ENCODE measurements at places on chromosomes 1 and 21. TPM values are rescaled to one million over a fixed set of nuclear protein-coding genes. Genes with fewer than 3 reads are reported as not detected.

Gene UBE2U
- total RNA-seq = not detected

Gene SPRR1A
- not detected for total RNA-seq

- no peaks in the 10 kb centered on the region for H3K36me3 ChIP-seq
- peaks cover 33% of the 10 kb centered on the region for H3K4me1 ChIP-seq
- H3K27ac ChIP-seq = no peak overlapping the region
- DNase-seq = no peak
- no peaks in the 10 kb centered on the region for H3K27me3 ChIP-seq
These were observed 10.8 kb downstream of the LYST start for GRCh38 chr1:235855811-235856429.

GRCh38 chr1:6490181-6491080 is 1.0 kb downstream of the PLEKHG5 start:
- H3K36me3 ChIP-seq = no peaks in the 10 kb centered on the region
- H3K27me3 ChIP-seq = peaks cover 58% of the 10 kb centered on the region
- peak overlapping the region; percentile 61 for H3K27ac ChIP-seq
- no peaks in the 10 kb centered on the region for H3K4me1 ChIP-seq

Gene KLHDC7A
- total RNA-seq = 0.14 TPM

DNA sequence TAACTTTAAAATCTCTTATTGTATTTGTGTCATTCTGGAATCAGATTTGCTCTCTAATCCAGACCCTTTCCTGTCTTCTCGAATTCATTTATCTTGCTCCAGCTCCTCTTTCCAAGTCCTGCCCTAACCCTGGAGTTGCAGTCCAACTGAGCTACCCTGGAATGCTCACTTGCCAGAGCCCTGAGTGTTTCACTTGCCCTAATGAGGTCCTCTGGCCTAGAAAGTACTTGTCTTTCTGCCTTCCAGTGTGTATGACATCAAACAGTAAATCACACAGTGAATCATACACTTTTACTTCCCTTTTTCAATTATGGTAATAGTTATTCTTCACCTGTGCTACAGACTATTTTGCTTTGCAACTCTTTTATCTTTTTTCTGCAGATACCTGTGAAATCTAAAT is 96.9 kb downstream of the NEK7 start:
- peaks cover 2% of the 10 kb centered on the region for H3K36me3 ChIP-seq
- no peak overlapping the region for H3K4me3 ChIP-seq
- DNase-seq = no peak
- no peak overlapping the region for H3K27ac ChIP-seq
- no peaks in the 10 kb centered on the region for H3K4me1 ChIP-seq

DNA sequence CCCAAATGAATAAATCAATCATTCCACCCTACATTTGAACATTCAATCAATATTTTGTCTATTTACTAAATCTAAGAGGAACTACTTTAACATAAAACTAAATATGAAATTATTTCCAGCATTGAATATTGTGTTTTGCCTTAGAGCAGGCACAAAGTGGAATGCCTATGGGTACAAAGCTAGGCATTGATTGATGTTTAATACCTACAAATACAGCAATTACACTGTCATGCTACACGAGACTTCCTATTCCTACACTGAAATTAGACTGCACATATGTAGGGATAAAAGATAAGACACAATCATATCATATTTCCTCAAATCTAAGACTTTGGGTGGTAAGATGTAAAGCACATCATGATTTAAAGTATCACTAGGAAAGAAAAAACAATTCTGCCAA is 12.9 kb upstream of the ERG start:
- H3K36me3 ChIP-seq = no peaks in the 10 kb centered on the region
- no peaks in the 10 kb centered on the region for H3K27me3 ChIP-seq
- DNase-seq = no peak

Gene IGSF3
- 12.5 TPM for total RNA-seq

GRCh38 chr1:27122652-27123051 is 32.3 kb downstream of the SLC9A1 start:
- DNase-seq = no peak
- no peak overlapping the region for H3K4me3 ChIP-seq
- no peaks in the 10 kb centered on the region for H3K4me1 ChIP-seq
- no peaks in the 10 kb centered on the region for H3K27me3 ChIP-seq
- no peaks in the 10 kb centered on the region for H3K36me3 ChIP-seq
- no peak overlapping the region for H3K27ac ChIP-seq

DNA sequence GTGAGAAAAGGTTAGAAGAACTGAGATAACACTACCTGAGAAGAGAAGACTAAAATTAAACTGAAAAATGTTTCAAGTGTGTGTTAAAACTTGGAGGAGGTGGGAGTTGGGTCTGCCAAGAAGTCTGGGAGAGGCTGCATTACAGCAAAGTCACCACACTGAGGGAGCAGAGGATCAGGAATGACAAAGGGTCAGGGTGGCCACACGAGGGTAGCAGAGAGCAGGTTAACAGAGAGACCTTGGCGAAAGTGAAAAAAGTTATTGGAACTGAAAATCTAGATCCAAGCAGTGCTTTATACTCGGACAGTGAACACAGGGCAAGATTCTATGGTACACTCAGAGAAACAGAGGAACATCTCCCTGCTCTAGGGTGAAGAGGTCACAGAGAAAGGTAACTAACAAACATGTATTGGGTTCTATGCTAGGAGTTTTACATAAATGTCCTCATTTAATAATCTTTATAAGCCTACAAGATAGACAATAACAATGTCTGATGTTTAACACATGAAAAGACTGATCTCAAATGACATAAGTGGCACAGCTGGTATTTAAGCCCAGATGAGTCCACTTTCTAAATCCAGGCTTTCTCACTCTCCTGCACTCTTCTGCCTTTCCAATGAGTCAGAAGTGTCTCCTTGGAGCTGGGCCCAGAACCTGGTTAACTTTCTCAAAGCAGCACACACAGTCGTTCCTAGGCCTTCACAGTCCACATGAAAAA is 10.3 kb upstream of the CADM3 start:
- H3K4me1 ChIP-seq = no peaks in the 10 kb centered on the region
- H3K36me3 ChIP-seq = no peaks in the 10 kb centered on the region
- no peak overlapping the region for H3K27ac ChIP-seq
- peak; percentile 14 for DNase-seq
- H3K4me3 ChIP-seq = no peak overlapping the region

DNA sequence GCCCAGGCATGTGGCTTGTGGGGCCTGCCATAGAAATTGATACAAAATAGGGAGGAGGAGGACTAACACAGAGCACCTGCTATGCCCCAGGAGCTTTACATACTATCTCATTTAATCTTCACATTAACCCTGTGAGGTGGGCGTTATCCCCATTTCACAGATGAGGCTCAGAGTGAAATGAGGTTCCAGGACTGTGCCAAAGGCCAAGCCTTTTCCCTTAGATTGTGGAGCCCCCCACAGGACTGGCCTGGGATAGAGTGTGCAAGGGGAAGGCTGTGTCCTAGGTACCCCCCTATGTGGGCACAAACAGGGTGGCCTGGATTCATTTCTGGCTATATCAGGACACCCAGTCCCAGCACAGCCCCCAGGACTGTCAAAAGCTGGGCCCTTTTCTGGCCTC is 2.2 kb upstream of the DDOST start:
- H3K27me3 ChIP-seq = no peaks in the 10 kb centered on the region
- no peak overlapping the region for H3K4me3 ChIP-seq
- peaks cover 9% of the 10 kb centered on the region for H3K36me3 ChIP-seq
- no peak for DNase-seq

Gene DENND2C
- total RNA-seq = 0.47 TPM

DNA sequence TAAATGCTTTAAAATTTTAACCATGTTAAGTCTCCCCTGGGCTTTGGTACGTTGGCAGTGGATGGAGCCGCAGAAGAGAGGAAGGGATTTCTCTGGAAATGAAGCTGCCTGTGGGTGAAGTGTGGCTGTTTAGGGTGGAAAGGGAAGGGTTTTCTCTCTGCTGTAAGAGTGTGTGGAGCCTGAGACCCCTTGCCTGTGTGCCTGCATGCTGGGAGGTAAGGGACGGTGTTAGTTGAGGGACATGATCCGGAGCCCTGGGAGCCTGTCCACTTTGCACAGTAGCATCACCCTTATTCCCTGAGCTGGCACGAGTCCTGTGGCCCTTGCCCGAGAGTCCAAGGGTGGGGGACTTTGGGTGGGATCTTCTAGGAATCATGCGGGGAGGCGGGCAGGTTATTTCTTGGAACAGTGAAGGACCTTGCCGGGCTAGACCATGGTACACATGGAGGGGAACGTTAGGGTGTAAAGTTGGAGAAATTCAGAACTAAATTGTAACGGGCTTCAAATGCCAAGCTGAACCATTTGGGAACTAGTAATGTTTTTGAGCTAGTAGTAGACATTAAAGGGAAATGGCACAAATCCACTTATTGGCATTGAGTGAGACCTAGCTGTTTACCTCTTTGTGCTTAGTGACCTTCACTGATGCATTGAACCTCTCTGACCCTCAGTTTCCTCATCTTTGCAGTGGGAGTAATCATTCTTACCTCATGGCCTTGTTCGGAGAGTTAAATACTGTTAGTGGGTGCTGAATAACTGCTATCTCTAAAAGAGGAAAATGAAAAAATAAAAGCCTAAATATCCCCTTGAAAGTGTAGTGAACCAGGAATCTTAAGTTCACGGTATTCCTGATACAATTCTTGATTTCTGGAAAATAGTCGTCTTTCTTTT is 3.5 kb downstream of the GALNT2 start:
- peaks cover 44% of the 10 kb centered on the region for H3K4me1 ChIP-seq
- H3K27me3 ChIP-seq = no peaks in the 10 kb centered on the region
- DNase-seq = no peak
- H3K36me3 ChIP-seq = peaks cover 16% of the 10 kb centered on the region
- peak overlapping the region; percentile 19 for H3K27ac ChIP-seq

DNA sequence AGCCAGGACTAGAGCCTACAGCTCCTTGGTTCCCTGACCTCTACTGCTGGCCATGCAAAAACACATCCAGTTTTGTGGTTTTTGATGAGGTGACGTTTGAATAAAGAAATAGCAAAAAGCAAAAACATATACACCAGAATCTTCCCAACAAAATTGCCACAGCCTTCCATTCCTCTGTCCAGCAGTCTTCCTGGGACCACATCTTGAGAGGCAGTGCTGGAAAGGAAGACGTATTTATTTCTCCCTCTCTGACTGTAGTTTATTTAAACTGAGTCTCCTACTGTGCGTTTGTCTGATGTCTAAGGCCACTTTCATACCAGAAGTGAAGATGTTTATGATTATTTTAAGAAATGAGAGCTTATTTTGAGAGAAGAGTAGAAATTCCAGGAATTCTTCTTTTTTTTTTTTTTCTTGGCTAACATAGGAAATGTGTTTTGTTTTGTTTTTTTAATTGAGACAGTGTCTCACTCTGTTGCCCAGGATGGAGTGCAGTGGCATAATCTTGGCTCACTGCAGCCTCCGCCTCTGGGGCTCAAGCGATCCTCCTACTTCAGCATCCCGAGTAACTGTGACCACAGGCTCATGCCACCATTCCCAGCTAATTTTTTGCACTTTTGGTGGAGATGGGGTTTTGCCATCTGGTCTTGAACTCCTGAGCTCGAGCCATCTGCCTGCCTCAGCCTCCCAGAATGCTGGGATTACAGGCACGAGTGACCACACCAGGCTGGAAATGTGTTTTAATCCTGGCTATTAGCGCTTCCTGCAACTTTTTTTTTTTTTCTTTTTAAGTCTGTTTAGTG is 118.5 kb downstream of the ITSN1 start:
- no peak overlapping the region for H3K27ac ChIP-seq
- no peak overlapping the region for H3K4me3 ChIP-seq
- H3K36me3 ChIP-seq = no peaks in the 10 kb centered on the region
- H3K4me1 ChIP-seq = no peaks in the 10 kb centered on the region
- DNase-seq = no peak
- H3K27me3 ChIP-seq = no peaks in the 10 kb centered on the region

DNA sequence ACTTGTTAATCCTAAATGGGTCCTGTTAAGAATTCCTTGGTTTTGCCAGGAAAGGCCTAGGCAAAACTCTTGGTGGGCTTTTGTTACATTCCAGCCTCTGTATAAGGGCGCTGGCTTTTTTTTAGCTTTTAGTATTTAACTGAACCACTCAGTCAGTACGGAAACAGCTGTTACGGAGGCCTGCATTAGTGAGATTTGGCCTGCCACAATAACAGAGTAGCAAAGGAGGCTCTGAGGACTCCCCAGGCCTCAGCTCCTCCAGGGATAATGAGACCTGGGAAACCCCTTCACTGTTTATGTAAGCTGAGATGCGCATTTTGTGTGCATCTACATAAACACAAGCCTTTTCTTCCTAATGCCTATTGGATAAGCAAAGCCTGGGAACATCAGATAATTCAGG is 210.2 kb downstream of the APP start:
- DNase-seq = no peak
- no peak overlapping the region for H3K4me3 ChIP-seq
- no peak overlapping the region for H3K27ac ChIP-seq

- no peak for DNase-seq
- H3K27ac ChIP-seq = no peak overlapping the region
- no peak overlapping the region for H3K4me3 ChIP-seq
- H3K27me3 ChIP-seq = no peaks in the 10 kb centered on the region
These were observed 444.2 kb upstream of the LRRC7 start for GRCh38 chr1:69123486-69123885.

Gene EFCAB14
- 63.6 TPM for total RNA-seq

Gene RUNX3
- total RNA-seq = 4.9 TPM

- H3K36me3 ChIP-seq = no peaks in the 10 kb centered on the region
- peak overlapping the region; percentile 93 for H3K27ac ChIP-seq
- no peak for DNase-seq
- peaks cover 10% of the 10 kb centered on the region for H3K4me1 ChIP-seq
These were observed 5.7 kb downstream of the AGMAT start for GRCh38 chr1:15578921-15579682.

DNA sequence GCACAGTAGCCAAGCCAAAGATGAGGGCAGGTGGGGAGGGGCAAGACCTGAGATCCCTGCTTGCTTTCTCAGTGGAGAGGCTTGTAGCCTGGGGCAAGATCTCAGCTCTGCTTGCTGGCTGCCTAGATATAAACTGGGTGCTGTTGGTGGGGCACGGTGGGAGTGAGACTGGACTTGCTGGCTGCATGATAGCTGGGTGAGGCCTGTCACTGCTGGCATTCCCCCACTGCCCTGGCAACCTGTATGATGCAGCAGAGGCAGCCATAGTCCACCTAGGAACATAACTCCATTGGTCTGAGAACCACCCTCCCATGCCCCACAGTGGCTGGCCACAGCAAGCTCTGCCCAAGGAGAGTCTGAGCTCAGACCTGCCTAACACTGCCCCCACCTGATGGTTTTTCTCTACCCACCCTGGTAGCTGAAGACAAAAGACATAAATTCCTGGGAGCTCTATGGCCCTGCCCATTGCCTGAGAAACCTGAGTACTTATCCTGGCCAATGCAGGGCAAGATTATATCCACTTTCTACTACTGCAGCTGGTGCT is 261.9 kb upstream of the DEPDC1 start:
- H3K36me3 ChIP-seq = no peaks in the 10 kb centered on the region
- H3K27ac ChIP-seq = no peak overlapping the region
- no peaks in the 10 kb centered on the region for H3K4me1 ChIP-seq
- H3K27me3 ChIP-seq = no peaks in the 10 kb centered on the region
- no peak overlapping the region for H3K4me3 ChIP-seq

Gene ARHGAP30
- 65.7 TPM for total RNA-seq
